ENCODE measurements at places on chromosomes 13 and 19.

DNA sequence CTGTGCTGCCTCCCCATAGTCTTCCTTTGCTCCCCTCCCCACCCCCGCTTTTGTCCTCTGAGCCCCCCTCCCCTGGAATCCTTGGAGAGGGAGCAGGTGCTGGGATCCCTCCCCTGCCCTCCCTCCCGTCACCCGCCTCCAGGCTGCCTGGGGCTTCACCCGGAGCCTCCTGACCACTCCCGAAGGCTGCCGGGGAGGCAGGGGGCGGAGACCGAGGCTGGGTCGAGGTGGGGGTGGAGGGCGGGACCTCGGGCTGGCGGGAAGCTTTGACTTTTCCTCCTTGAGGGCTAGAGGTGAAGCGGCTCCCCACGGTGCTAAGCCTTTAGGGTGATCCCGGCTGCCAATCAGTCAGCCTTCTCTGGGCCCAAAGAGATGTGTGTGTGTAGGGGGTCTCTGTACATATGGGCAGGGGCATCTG is 1.5 kb downstream of the KMT5C start:
- no peak for DNase-seq

DNA sequence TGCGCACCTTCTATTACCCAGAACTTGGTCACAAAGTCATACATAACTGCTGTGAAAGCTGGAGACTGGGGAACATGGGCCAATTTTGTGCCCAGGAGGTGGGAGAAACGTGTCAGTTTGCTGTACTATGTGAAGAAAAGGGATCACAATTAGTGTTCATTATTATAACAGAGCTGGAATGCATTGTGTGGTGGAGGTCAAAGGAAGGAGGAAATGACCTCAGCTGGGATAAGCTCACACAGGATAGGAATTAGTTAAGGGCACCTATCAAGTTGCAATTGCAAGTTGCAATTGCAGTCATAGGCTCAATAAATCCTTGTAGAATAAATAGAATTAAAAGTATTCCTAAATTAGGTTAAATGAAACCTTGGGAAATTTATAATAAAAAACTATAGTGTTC is 103.9 kb upstream of the OBI1 start:
- DNase-seq: no peak

DNA sequence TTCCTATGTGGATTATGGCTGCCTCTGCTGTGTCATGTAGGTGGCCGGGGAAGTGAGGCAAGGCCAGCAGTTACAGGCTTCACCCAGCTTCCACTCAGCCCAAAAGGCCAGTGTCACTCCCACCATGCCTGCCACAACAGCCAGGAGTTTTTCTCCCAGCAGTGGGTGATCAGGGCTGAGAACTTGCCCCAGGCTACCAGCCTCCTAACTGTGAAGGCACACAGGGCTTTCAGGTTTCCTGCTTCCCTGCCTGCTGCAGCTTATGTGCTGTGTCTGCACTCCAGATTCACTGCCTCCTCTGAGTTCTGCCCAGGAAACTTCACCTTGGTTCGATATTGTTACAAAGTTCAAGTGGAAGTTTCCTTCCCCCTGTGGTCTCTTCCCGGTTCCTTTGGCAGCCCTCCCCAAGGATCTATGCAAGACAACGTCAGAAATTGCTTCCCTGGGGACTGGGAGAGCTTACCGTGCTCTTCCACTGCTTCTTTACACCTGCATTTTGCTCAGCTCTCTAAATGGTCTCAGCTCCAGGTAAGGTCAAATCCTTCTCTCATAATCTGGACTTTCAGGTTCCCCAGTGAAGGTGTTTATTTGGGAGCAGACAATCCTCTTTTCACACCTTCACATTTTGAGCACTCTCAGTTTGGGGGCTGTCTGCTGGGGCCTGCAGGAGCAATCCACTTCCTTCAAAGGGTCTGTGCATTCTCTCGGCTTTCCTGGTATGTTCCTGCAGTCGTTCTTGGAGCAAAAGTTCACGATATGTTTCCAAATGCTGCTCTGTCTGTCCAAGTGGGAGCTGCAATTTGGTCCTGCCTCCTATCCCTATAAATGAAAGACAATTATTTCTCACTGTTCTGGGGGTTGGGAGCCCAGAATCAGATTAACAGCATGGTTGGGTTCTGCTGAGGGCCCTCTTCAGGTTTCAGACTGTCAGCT is 1730.1 kb upstream of the PRR20A start:
- no peak for DNase-seq

GRCh38 chr19:33724721-33725060 is 72.0 kb upstream of the KCTD15 start:
- no peak for DNase-seq

DNA sequence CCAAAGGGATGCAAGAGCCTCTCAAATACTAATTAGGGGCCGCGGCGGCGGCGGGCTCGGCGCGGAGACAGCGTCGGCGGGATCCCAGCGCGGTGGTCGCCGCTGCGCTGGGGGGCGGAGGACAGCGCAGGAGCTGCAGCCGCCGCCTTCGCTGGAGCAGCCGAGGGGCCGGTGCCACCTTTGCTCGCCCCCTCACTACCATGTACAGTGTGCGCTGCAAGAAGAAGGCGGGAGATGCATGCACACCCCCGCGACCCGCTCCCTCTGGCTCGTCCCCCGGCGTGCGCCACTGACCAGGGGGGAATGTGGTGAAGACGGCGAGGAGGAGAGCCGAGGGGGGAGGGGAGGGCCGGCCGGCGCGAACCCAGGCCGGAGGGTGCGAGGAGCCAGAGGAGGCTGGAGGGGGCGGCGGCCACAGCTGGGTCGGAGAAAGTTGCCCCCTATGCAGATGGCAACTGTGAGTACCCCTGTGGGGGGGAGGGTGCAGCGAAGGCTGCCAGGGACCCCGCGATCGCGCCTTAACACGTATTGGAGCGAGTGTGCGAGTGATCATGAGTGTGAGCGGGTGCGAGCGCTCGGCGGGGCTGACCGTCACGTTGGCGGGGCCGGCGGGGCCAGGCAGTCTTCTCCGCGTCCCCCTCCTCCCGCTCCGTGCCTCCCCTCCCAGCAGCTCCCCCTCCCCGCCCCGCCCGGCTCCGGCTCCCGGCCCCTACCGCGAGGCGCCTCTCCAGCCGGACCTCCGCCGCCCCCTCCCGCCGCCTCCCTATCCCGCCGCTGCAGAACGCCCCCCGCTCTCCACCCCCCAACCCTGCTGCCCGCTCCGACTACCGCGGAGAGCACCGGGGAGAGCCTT is 808 bp downstream of the SLITRK5 start:
- DNase-seq: no peak

DNA sequence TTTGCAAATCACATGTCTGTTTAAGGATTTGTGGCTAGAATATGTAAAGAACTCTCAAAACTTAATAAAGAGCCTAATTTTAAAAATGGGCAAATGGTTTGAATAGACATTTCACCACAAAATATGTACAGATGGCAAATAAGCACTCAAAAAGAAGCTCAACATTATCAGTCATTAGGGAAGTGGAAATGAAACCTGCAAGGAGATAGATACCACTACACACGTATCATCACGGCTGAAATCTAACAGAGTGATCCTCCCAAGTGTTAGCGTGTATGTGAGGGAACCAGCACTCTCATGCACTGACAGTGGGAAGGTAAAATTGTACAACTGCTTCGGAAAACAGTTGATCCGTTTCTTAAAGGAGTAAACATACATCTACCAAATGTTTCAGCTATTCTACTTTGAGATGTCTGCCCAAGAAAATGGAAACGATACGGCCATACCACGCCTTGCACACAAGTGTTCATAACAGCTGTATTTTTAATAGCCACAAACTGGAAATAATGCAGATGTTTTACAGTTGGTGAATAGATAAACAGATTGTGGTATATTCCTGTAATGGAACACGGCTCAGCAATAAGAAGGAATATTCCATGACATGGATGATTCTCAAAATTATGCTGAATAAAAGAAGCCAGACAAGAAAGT is 14.5 kb downstream of the ARHGEF7 start:
- no peak for DNase-seq

GRCh38 chr13:108365255-108365654 is 95.7 kb downstream of the TNFSF13B start:
- DNase-seq: no peak

DNA sequence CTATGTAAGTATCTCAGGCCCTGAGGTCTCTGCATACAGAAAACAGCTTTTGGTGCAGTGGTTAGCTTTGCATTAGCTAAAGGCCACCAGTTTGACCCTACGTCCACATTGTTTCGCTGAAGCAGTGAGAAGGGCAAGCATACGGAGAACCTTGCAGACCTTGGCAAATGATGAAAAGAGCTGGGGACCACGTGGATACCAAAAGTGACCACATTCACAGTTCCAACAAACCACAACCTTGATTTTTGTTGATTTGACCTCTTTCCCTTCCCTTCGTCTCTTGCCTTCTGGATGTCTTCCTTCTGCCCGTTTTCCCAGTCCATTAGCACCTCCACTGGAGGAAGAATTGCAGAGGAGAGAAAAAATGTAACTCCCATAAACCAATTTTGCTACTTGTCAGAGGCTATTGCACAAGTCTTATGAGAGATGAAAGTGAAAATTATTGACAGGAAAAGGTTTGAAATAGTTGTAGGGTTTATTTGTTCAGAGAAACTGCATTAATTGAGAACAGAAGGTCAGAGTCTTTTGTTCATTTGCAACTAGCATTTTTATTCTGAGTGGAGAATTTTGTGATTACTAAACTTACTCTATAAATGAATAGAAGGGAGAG is 293.9 kb upstream of the HTR2A start:
- no peak for DNase-seq

DNA sequence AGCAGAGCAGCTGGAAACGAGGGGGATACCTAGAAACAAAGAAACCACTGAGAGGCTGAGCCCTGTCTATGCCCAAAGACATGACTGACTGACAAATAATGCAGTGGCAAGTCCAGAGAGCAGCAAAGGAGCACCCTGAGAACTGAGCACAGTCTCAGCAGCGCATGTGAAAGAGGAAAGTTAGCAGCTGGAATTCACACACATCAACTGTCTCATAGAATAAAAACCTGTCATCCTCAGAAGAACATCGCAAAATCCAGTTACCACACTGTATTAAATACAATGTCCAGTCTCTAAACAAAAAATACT is 24.1 kb upstream of the DLEU7 start:
- no peak for DNase-seq

DNA sequence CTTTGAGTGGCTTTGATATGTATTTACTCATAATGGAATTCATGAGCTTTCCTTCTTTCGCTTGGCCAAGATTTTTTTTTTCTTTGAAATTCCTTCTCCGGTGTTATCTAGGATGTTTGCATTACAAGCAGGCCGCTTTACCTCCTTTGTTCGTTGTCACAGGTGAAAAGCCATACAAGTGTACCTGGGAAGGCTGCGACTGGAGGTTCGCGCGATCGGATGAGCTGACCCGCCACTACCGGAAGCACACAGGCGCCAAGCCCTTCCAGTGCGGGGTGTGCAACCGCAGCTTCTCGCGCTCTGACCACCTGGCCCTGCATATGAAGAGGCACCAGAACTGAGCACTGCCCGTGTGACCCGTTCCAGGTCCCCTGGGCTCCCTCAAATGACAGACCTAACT is 16.7 kb downstream of the KLF5 start:
- no peak for DNase-seq

DNA sequence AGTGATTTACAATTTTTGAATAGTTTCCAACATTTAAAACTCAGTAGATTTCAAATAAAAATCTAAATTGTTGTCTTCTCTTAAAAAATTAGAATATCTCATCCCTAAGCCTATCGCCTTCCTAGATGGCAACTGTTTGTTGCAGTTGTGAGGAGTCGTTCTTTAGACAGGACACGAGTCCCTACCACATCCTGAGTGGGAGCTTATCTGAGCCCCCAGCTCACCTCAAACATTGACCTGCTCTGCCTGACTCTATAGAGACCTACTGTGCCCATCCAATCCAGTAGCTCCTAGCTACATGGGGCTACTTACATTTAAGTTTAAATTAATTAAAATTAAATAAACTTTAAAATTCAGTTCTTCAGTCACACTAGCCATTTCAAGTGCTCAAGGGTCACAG is 434.7 kb downstream of the FOXO1 start:
- no peak for DNase-seq

DNA sequence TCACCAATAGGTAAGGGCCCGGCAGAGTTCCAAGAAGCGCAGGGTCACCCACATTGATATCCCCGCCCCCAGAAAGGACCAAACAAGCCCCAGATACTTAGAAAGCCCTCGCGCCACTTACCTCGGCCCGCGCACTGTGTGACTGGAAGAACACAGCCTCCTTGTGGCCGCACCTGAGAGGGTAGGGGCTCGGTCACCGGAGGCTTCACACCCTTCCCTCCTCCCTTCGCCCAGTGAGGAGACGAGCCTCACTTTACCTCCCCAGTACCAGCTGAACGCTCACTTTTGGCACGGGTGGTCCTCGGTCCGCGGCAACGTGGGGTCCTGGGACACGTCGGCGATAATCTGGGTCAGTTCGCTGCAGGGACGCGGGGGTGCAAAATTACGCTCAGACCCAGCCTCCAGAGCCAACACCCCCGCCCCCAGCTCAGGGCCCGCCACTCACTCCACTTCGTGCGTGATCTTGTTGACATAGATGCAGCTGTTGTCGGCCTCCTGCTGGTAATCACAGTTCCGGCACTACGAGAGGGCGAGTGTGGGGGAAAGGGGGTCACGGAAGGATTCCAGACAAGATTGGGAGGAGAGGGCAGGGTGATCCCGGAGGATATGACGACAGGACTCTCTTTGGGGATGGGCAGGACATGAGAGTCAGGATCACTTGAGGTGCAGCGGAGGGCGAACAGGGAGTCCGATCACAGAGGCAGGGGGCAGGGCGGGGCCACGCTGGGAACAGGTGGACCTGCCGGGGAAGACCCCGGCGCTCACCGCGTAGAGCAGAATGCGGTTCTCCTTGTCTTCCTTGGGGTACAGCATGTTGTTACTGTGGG is 568 bp downstream of the POLR2I start:
- peak; percentile 7 for DNase-seq

DNA sequence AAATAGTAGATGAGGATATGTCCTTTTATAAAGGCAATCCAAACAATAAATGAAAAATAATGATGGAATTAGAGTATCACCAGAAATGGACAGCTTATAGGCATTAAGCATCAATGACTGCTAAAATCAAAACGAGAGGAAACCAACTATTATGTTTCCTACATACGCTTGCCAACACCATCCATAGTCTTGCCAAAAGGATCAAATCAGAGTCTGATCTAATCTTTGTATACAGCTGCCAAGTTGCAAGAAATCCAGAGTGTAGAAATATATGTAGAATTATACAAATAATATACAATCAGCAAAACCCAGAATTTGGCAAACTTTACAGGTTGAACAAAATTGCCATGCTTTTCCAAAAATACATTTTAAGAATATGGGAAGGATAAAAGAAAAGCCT is 1661.6 kb downstream of the SLITRK1 start:
- no peak for DNase-seq
